ENCODE measurements at places on chromosomes 6 and 20.

GRCh38 chr6:40504274-40504673, 82.9 kb downstream of the LRFN2 start:
- no peak for DNase-seq

DNA sequence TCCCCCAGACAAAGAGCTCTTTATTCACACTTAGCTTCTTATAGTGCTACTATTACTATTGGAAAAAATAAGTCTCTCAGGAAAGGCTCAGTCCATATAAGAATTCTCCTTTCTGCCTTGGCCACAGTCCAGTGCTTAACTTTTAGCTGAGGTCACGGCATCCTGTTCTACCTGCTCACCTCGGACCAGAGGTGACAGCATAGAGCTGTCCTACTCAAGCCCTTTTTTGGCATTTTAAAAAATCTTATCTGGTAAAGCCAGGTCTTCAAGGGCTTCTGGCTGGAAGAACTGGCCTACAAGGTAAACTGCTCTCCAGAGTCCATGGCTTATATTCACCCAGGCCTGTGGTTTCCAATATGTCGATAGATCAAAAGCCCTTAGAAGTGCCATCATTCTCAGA, 109.7 kb downstream of the RCAN2 start:
- DNase-seq, result no peak

- DNase-seq, result no peak
Measured at GRCh38 chr20:1267809-1268374, 1.8 kb downstream of the SNPH start.

DNA sequence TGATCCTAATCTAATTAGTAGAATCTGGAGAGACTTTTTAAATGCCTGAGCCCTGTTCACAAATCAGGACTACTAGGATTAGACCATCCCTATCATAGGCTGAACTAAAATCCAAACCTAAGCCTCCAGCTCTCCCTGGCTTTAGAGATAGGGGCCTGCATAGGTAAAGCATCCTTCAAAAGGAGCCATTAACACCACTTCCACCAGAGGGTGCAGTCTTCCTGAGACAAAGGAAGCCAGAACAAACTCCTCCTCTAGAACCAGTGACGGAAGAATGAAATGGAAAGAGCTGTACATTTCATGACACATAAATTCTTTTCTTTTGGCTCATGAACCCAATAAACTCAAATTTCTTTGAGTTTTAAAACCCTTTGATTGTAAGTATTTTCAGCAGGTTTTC, 291.2 kb upstream of the ADGRB3 start:
- DNase-seq, result peak; percentile 22

- no peak for DNase-seq
Measured at GRCh38 chr20:52943185-52943841, 28.8 kb upstream of the TSHZ2 start.

DNA sequence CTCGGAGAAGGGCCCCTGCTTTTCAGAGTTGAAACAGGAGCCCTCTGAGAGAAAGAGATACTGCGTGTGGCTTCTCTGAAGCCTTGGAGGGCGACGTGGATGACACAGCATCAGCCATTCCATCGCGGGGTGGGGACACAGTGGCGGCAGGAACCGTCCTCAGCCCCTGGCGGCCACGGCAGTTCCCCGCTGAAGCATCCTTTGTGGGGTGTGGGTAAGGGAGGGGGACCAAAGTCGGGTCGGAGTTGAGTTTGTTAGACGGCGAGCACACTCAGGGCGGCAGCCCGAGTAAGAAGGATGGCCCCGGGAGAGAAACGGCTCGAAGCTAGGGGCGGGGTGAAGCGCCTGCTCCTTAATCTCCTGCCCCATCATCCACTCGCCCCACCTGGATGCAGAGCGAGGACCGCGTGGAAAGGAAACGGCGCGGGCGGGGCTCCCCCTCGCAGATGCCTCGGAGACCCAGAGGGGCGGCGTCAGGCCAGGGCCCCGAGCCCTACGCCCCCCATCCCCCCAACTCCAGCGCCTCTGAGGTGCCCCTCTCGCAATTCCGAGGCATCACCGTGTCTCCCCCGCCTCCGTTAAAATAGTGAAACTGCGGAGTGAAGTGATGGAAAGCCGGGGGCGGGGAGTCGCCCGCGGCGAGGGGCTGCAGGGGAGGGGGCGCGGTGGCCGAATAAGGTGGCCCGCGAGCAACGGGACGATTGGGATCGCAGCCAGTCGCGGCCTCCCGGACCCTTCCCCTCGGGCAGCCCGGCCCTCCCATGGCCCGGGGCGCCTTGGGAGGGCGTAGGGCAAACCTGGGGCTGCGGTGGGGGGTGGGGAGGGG, 796 bp upstream of the RREB1 start:
- no peak for DNase-seq

- DNase-seq, result no peak
Measured at GRCh38 chr20:35004749-35005462, 49.2 kb downstream of the MYH7B start.

DNA sequence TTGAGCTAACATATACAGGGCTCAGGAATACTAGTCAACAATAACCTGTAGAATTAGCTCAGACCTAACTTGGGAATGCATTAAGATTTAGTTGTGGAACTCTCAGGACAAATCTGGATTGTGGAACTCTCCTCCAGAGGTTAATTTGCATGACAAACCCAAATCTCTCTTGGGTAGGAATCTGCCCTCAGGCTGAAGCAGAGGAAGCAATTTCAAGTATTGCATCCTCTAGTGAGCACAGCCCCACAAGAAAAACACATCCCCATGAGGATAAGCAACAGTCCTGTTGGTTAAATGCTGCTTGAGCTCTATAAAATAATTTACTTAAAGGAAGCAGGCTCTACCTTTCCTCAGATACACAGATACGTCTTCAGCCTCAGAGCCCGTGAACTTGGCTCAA, 170.9 kb upstream of the STXBP5 start:
- DNase-seq, result no peak

GRCh38 chr6:155187994-155188706, 75.7 kb upstream of the CLDN20 start:
- DNase-seq, result no peak

DNA sequence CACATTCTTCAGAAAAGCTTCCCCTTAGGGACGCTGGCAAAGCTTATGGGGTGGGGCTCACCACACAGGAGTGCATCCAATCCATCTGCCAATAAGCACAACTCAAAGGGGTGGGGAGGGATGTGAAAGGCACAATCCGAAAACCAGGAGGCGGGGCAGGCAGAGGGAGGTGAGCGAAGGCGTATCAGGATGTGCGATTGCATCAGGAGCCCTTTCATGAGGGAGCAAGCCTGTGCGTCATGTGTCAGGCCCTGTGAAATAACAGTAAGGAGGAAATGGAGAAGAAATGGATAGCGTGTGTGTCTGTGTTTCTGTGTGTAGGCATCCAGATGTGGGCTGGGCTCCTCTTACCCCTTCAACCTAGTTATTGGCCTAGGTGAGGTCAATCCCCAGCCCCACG, 382.4 kb upstream of the CDH4 start:
- DNase-seq, result no peak

DNA sequence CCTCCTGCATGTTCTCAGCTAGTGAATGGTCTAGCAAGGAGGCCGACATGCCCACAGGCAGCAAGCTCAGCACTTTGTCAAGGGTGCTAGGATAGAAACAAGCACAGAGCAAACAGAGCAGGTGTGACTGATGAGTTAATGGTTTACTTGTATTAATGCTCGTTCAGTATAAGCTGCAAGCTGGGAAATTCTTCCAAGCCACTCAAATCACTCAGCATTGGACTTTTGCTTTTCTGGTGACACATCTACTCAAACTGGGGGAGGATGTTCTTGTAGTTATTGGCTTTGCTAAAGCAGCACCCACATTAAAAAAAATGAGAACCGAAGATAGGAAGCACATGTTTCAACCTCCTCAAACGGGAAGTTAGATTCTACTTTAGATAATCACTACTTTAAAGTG, 43.1 kb upstream of the NEDD9 start:
- no peak for DNase-seq

DNA sequence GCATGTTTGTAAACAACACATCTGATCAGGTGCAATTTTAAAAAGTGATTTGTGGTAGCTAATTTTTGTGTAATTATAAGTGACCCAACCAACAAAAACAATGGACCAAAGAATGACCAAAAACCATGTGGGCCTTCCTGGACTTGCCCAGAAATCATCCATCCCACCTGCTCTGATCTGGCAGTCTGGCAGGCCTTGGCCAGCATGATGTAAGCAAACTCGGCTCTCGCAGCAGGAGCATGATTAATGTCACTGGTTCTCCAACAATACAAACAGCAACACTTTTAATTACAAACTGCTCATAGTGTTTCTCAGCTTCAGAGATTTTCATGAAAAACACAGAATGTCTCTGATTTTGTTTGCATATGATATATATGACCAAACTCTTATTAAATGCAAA, 16.1 kb downstream of the TP53INP2 start:
- DNase-seq, result no peak

GRCh38 chr6:88443554-88443953, 277.4 kb upstream of the CNR1 start:
- no peak for DNase-seq

GRCh38 chr20:7155794-7156193, 388.3 kb downstream of the BMP2 start:
- no peak for DNase-seq

- DNase-seq, result no peak
Measured at GRCh38 chr6:38367231-38367630, 272.5 kb downstream of the BTBD9 start.

GRCh38 chr6:19354181-19354580, 483.0 kb upstream of the ID4 start:
- no peak for DNase-seq

DNA sequence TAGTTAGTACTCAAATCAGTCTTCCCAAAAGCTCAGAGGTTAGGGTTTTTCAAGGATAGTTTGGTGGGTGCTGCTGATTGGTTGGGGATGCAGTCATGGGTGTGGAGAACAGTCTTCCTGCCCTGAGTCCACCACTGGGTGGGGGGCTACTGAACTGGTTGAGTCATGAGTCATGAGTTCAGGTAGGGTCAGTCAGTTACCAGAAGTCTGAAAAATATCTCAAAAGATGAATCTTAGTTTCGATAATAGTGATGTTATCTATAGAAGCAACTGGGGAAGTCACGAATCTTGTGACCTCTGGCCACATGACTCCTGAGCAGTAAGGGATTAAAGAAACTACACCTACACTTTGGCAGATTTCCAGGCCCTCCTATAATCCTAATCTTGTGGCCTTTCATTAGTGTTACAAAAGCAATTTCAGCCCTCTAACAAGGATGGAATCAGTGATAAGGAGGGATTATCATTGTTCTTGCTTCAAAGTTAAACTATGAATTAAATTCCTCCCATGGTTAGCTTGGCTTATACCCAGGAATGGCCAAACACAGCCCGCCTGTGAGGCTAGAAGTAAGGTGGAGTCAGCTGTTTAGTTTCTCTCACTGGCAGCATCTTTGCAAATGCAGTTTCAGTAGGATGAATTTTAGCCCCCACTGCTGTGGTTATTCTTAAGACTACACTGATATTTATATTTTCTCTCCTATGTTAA, 33.3 kb upstream of the NKAIN2 start:
- no peak for DNase-seq

GRCh38 chr6:147106759-147107401, 97.3 kb upstream of the STXBP5 start:
- DNase-seq, result no peak

- DNase-seq, result no peak
Measured at GRCh38 chr20:14919501-14920081, 582.2 kb upstream of the FLRT3 start.

DNA sequence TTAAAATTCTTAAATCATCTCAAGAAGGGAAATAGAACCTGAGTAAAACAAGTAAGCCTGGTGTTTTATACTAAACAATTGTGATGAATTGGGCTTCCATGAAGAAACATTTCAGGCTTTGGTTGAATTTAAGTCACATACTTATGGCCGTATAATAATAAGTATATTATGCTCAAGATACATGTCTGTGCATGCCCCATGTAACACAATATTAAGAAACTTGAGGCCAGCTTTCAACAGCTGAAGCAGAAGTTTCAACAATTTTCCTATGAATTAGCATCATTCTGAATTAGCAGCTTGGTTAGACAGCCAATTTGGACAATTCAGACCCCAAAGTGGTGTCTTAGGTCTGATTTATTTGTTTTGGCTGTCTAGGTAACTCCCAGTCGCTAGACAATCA, 243.7 kb downstream of the MYLK4 start:
- no peak for DNase-seq

- DNase-seq, result no peak
Measured at GRCh38 chr6:73152556-73152955, 72.7 kb downstream of the KHDC1L start.

DNA sequence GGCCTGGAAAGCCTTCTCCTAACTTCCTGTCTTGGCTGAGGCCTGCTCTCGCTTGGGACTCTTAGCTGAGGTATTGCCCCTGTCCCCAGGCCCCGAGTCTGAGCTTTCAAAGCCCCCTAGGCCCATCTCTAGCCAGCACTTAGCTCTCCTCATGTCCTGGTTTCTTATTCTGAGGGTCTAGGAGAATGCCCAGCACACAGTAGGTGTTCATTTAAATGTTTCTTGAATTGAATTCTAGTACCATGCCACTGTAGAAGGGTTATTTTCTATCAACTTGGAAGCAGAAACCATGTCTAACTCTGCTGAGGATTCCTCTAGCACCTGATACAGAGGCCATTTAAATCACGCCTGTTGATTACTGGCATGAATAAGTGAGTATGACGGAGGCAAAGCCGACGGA, 98.5 kb downstream of the VEGFA start:
- DNase-seq, result no peak

DNA sequence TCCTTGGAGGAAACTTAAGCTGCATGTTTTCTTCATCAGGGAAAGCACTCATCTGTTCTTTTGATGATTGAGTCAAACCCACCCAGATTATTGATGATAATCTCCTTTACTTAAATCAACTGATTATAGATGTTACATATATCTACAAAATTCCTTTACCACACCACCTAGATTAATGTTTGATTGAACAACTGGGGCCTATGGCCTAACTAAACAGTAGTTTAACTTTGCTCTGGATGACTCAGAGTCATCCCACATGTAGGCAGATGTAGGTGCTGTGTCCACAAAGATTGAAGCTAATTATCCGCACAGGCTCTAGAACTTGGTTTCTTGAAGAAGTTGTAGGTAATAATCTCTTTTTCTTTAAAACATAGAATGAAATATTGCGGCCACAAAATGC, 42.2 kb downstream of the PKIB start:
- DNase-seq, result no peak

- no peak for DNase-seq
Measured at GRCh38 chr6:16623731-16624130, 137.5 kb downstream of the ATXN1 start.

DNA sequence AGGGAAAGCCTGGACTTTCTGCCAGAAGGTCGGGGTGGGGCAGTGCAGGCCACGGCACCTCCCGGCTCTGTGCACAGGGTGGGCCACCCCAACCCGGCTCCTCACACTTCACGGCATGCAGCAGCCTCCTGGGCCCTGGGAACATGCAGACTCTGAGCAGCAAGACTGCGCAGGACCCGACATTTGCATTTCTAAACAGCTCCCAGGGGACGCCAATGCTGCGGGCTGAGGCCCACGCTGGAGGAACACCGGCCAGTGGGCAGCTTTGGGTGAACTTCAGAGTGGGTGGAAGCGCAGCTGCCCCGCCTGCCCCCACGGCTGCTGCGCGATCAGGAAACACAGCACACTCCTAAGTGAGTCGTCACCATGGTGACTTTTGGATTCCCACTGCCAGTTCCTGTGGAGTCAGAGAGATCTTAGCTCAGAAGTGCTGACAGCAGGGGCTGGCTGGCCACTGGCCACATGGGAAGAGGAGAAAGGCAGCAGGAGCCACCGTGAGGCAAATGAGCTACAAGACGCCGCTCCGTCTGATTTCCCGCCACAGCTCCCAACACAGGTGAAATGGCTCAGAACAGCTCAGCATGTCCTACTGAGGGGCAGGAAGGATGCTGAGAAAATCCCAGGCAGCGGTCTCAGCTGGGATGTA, 52.1 kb downstream of the RNASET2 start:
- DNase-seq, result no peak
